ENCODE measurements at places on chromosomes 16 and 17.

DNA sequence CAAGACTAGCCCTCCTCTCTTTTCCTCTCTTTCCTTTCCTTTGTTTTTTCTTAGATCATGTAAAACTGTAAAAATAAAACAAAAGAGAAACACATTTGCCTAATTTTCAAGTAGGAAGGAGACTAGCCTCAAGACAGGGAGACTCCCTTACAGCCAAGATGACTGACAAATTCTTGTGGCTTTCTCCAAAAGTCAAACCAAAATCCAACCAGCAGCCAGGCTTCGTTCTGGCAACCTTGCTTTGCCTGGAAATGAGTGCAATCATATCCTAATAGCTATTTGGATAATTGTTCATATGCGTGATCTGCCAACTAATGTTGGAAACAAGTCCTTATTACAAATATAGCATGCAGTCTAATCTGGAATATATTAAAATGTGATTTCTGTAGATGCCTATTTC, 868.9 kb upstream of the SOX9 start:
- DNase-seq = peak; percentile 44

- DNase-seq = no peak
Observed at GRCh38 chr17:80860101-80860671, 131.5 kb upstream of the CHMP6 start.

DNA sequence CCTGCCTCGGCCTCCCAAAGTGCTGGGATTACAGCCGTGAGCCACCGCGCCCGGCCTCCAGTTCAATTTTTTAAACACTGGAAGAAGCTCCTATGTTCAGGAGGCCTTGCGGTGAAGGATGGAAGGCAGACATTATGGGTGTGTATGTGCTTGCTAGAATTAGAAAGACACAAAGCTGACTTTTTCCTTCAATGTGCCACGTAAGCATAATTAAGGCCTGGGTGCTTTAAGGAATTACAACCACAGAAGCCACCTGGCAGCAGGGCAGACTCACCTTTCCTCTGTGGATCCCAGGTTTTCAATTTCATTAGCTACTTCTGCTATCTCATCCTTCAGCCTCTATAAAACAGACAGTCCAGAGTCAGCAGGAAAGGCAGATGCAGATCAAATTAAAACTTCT, 74.2 kb downstream of the CYTH1 start:
- no peak for DNase-seq

DNA sequence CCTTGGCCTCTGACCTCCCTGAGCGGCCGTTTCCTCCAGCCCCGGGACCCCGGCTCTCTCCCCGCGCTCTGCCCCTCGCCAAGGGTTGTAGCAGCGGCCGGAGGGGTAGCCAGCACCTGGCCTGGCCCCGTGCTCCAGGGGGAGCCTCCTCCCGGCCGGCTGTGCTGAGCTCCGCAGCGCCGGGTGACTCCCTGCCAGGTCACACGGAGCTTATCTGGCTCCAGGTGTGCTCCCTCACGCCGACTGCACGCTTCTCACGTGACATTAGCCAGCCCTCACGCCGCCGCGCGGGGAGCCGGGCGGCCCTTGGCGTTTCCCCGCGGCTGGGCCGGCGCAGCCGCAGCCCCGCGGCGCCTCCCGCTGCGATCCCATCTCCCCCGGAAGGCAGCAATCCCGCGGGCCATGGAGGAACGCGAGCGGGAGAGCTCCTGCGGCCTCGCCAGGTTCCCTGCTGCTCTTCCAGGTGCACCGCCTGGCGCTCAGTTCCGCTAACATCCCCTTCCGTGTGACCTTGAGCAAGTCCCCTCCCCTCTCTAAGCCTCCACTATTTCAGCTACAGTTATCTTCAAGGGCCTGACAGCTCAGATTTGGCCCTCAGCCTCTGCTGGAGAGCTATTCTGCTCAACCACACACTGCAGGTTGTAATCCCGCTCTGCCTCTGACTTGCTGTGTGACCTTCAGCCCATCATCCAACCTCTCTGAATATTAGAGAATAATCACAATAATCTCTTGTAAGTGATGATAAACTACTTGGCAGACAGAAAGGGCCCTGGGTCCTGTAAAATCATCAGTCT, 3.4 kb downstream of the MYO18A start:
- DNase-seq = no peak

- DNase-seq = no peak
Observed at GRCh38 chr16:2808181-2808580, 8.9 kb upstream of the PRSS21 start.

- no peak for DNase-seq
Observed at GRCh38 chr17:689556-690275, 24.9 kb downstream of the VPS53 start.

GRCh38 chr17:59141860-59142259, 13.1 kb downstream of the SKA2 start:
- DNase-seq = no peak

GRCh38 chr16:84768061-84768807, 51.6 kb upstream of the CRISPLD2 start:
- no peak for DNase-seq

- peak; percentile 17 for DNase-seq
Observed at GRCh38 chr16:59597269-59597668, 863.2 kb upstream of the GOT2 start.

- no peak for DNase-seq
Observed at GRCh38 chr17:8455665-8456209, 20.1 kb downstream of the NDEL1 start.

- DNase-seq = no peak
Observed at GRCh38 chr16:55036371-55036821, 105.7 kb downstream of the IRX5 start.

- no peak for DNase-seq
Observed at GRCh38 chr16:74747-75334, 2.4 kb upstream of the RHBDF1 start.

GRCh38 chr17:14061666-14062560, 7.4 kb upstream of the COX10 start:
- DNase-seq = peak; percentile 72

DNA sequence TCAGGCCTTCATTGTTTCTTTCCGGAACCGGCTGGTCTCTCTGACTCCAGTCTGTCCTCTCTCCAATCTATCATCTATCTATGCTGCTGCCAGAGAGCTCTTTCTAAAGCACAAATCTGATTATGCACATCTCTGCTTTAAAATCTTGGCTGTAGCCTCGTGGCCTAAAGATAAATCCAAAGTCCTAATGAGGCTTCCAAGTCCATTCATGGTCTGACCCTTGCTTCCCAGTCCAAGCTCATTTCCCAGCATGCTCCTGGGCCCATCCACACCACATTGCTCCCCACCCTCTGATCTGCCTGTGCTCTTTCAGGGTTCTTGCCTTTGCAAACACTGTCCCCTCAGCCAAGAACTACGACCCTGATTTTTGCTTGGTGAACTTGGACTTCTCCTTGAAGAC, 21.5 kb upstream of the PHB1 start:
- no peak for DNase-seq

GRCh38 chr16:56684926-56685590, 2.8 kb downstream of the MT1X start:
- no peak for DNase-seq

DNA sequence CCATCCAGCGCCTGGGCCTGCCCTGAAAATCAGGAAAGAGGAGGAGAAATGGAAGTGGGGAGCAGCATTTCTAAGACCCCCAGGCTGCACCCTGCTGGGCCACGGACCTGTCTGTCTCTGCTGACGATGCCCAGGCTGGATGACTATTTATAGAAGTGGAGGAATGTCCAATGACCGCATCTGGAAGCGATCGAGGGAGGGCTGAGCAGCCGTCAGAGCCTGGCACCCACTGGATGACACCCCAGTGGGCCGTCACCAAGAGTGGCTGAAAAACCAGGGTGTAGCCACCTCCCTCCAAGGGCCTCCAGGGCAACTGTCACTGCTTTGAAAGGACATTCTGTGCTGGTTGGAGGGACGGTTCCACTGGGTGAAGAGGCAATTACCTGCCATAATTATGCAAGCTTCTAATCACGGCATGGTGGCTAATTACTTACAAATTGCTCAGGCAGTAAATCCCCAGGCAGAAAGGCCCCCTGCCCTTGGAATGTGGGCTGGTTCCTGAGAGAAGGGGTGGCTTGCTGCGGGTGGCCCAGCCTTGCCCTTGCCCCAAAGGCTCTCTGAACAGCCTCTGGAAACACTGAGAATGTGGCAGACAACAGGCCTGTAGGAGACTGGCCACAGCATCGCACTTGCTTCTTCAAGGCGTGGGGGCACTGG, 332.1 kb downstream of the C16orf95 start:
- peak; percentile 67 for DNase-seq

DNA sequence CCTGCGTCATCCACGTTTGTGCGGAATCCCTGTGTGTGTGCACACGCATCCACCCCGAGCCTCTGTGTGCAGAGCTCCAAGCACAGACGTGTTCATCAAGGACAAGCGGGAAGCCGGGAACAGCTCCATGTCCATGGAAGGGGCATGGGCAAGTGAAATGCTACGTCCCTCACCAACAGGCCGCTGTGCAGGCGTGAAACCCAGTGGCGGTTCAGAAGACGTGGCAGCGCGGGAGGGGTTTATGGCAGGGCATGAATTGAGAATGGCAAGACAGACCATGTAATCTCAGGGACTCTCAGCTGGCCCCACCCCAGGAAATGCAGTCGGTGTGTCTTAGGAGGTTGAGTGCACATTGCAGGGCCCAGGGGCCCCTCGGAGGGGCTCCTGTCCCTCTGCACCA, 52.7 kb downstream of the TBC1D16 start:
- no peak for DNase-seq

DNA sequence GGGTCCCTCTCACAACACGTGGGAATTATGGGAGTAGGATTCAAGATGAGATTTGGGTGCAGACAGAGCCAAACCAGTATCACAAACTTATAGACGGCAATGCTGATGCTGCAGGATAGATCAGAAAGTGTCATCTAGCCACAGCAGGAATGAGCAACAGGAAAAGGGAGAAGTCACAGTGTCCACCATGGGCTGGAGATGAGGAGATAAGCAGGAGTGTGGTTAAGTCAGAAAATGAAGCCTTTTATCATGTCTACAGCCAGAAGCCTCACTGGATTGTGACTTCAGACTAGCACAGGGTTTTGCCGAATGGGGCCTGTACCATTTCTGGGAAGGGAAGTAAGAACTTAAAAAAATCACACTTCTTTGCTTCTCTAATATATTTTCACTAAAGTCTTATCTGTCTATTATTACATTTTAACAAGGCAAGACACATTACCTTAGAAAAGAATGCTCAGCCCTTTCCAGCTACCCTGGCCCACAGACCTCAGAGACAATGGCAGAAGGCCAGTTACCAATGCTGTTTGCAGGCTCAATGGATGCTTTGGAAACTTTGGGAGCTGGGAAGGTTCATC, 490.2 kb upstream of the SALL1 start:
- DNase-seq = no peak

DNA sequence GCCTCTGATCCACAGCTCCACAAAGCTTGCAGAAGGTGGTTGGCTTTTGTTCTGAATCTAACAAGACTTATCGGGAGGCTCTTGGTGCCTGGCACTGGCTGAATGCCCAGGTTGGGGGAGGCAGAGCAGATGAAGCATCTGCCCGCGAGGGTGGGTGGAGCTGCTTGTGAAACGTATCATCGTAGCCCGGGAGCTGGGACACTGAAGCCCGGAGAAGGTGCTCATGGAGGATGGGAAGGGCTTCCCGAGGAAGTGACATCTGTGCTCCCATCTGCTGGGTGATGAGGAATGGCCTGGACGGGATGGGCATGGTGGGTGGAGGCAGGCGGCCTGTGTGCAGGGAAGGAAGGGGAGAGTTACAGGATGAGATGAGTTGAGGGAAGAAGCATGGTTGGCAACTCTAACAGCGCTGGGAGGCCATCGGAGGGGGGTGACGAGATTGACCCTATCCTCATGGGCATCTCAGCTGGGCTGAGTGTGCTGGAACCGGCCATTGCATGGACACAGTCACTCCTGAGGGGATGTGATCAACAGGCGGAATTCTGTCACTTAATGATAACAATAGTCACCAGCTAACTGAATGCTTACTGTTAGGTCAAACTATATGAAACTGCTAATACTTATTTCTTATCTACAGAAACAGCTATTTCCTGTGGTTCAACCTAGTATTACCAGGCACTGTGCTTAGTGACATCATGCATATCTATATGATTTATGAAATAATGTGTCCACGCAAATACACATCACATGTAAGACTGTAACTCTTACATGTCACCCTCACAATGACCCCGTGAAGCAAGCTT, 102.7 kb downstream of the ABCC6 start:
- no peak for DNase-seq

DNA sequence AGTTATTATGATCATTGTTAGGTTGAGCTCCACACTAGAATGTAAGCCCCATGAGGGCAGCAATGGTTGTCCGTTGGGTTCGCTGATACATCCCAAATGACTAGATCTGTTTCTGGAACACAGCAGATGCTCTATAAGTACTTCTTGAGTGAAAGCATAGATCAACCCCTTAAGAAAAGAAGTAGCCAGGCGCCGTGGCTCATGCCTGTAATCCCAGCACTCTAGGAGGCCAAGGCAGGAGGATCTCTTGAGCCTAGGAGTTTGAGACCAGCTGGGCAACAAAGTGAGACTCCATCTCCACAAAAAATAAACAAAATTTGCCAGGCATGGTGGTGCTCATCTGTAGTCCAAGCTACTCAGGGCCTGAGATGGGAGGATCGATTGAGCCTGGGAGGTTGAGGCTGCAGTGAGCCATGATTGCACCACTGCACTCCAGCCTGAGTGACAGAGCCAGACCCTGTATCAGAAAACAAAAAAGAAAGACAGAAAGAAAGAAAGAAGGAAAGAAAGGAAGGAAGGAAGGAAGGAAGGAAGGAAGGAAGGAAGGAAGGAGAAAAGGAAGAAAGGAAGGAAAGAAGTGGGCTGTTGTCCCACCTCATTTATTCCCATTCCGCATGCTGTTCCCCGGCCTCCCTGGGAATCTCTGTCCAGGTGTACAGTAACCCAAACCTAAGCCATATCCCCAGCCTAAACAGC, 54.4 kb upstream of the RPL38 start:
- DNase-seq = no peak

DNA sequence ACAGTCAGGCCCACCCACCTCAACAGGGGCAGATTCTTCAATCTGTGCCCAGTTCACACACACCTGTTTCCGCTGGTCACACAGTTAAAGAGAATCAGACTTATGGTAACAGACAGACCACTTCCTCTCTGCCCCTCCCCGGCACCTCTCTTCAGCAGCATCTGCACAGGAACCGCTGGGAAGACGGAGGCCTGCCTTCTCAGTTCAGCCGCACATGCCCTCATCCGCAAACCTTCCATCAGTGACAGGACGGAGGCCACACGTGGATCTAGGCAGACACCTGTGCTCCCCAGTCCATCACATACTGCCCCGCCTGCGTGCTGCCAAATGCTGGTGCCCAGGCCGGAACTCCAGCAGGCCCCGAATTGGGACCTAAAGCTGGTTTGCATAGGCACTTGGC, 10.3 kb downstream of the PHB1 start:
- DNase-seq = no peak

Data from fibroblast of skin of scalp (primary cell).